Stimulated activated memory B cell treated with anti-CD40 and anti-IgM and Interleukin-4, amounts not matched to agents 10 μg/mL and 1 μg/mL and 100 μg/mL, for 72 hours (primary cell): ENCODE measurements at places on chromosomes 7 and 10.
A peak's percentile ranks its signal among the peaks of the same experiment; 100 is the strongest.

- ATAC-seq, result no peak
Measured at GRCh38 chr10:43819464-43820230, 171.0 kb upstream of the ZNF32 start.

DNA sequence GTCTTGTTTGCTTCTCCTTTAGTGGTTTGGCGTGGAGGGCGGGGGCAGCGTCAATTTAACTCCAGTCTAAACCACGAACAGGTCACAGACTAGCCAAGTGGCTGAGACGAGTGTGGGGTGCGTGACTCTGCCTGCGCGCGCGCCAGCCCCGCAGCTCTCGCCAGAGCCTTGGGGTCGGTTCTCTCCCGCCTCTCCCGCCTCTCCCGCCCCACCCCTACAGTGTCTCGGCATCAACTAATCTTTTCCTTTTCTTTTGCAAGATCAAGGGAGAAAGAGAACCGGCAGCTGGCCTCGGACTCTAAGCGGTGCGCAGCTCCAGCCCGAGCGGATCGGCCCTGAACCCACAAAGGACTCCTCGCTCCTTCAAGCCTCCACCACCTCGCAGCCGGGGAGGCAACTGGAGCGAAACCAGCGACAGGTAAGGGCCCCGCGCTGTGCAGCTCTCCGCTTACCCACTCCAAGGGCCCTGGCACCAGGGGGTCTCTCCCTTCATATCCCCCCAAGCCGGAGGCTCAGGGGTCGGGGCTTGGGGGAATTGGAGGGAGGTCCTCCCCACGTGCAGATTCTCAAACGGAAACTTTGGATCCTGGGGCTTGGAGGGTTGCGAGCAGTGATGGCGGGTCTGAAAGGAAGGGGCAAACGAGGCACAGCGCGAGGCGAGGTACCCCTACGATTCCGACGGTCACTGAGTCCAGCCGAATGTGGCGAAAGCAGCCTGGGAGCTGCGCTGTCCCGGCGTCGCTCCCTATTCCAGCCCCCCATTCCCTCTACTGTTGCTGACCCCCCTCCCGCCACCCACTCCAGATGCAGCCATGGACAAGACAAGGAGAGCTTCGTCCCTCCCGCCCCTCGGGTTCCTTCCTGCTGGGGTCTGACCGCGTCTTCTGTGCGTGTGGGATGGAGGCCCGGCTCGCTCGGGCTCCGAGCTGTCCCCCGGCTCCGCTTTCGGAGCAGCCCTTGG lies 829 bp downstream of the CHRM2 start:
- ATAC-seq, result no peak

- ATAC-seq, result peak; percentile 47
Measured at GRCh38 chr7:2247141-2247995, 5.3 kb downstream of the NUDT1 start.

DNA sequence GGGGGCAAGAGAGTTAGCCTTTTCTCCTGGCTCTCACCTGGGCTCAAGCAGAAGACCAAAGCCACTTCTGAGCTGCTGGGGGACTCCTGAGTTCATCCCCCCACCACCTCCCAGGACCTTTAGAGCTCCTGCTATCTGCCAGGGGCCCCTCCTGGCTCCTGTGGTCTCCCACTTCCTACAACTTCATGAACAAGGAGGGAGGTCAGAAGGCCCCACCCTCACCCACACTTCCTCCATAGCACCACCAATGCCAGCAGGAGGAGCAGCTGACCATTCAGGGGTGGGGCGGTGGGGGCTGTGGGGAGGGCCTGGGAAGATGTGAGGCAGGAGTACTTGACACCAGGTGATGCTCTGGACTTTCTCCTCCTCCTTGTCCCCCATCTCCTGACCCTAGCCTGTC lies 32.6 kb upstream of the ADCYAP1R1 start:
- no peak for ATAC-seq

DNA sequence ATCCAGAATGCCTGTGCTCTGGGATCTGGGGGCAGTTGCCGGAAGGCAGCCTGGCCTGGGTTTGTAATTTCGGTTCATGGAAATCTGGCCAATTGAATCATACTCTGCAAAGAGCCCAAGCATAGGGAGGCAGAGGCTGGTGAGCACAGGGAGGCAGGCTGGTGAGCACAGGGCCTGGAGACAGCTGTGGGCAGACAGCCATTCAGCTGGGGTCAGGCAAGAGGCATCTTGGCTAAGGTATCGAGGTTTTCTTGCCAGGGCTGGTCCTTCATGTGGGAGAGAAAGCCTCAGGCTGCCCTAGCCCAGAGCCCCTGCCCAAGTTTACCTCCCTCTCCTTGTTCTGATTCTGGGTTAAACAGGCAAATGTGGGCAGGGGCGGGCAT lies 63.7 kb upstream of the BAIAP2L1 start:
- no peak for ATAC-seq
